Activated CD8-positive, alpha-beta T cell treated with anti-CD3 and anti-CD28 coated beads for 36 hours (primary cell): ENCODE measurements at places on chromosomes 1 and 21. TPM values are rescaled to one million over a fixed set of nuclear protein-coding genes. Genes with fewer than 3 reads are reported as not detected.

ARHGEF10L gene
- not detected for total RNA-seq

RBP7 gene
- not detected for total RNA-seq

PLPP3 gene
- total RNA-seq: not detected

KRTAP21-1 gene
- not detected for total RNA-seq

UMODL1 gene
- total RNA-seq: not detected

KLF17 gene
- total RNA-seq: not detected

- DNase-seq: no peak
Observed at GRCh38 chr1:73366734-73367413, 831.1 kb downstream of the LRRIQ3 start.

DNA sequence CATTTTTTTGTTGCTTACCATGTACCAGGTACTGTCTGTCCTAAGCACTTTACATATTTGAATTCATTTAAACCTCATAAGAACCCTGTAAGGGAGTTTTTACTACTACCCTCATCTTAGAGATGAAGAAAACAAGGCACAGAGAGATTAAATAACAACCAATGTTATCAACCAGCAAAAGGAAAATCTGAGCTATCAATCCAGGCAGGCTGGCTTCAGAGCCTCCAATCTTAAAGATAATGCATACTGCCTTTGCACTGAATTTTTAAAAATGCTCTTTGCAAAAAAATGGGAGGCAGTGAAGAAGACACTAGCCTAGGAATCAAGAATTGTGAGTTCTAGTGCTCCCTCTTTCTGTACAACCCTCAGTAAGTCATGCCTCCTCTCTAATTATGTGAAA, 18.7 kb downstream of the NDC1 start:
- DNase-seq: no peak

DNA sequence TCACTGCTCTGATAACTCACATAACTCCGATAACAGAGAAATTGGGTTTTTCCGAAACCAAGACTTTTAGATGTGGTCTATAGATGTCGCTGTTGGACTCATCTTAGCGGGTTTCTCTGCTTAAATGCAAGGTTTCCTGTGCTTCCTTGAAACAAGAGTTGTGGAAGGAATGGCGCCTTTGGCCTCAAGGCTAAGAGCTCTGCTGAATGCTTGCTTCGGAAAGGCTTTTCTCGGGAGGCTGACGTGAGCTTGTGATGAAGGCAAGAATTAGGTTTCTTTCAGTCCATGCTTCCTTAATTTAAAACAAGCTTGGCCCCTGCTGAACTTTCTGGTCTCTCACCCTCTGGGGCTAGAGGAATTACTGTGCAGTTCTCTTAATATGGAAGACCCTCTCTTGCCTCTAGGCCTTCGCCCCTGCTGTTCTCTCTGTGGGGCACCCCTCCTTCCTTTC, 113.5 kb downstream of the MAP3K21 start:
- peak; percentile 4 for DNase-seq

DNA sequence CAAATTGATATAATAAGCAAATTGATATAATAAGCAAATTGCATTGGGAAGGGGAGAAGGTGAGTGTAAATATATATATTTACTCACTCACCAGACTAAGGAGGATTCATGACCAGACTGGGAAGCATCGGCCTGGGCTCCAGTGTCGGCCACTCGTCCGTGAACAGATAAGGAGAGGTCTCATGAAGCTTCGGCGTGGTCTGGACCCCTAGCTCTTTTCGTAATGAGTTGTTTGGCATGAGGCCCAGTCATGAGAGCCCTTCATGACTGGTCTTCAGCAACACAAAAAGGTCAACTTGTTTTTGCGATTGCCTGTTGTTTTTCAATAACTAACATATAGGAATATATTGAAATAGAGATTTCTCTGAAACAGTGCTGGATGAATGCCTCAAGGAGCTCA, 222.9 kb upstream of the KCNK2 start:
- no peak for DNase-seq

DNA sequence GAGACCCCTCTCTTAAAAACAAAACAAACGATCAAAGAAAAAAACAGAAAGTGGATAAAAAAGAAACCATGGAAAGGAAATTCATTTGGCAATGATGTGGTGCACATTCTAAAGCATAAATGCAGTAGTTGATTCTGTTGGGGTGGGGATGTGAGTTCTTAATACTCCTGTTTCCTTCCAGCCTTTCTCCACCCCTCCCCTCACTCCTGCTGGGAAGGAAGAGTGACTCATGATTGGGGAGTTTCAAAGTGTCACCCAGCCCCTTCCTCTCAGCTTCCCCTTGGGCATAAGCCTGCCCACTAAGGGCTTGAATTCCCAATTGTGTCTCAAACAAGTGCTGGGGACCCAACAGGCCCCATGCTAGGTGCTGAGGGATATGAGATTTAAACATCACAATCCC, 6.7 kb upstream of the PINK1 start:
- no peak for DNase-seq

GRCh38 chr21:24955275-24955961, 651.9 kb downstream of the MRPL39 start:
- peak; percentile 8 for DNase-seq

DNA sequence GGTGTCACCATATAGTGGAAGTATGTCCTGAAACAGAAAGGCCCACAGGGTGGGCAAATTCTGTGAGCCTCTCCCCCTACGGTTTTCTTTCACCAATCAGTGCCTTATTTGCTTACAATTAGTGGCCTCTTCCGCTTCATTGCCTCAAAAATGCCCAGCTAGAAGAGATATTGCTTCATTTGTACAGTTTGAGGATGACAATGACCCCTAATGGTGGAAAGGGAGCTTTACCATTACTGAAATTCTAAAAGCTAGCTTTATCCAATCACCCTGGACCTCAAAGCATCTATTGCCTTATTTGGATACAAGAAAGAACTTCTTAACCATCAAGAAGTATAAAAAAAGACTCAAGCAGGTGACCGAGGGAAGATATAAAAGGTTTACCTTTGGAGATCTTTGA, 49.6 kb downstream of the LRRC71 start:
- DNase-seq: no peak

GRCh38 chr1:205257735-205258134, 30.0 kb downstream of the TMCC2 start:
- DNase-seq: no peak

DNA sequence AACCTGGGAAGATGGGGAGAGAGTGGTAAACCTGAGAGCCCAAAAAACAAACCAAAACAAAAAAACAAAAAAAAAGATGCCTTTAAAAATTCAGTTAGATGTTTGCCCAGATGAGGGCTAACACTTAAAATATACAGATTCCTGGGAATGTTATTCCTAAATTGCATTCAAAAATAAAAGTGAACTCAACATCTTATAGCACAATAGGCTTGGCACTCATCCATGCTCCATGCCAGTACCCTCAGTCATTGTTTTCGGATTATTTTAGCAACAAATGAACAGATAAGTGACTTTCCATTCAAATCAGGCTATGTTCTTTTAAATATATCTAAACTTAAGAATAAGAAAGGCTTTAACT, 3.7 kb downstream of the ATP1A1 start:
- no peak for DNase-seq

DNA sequence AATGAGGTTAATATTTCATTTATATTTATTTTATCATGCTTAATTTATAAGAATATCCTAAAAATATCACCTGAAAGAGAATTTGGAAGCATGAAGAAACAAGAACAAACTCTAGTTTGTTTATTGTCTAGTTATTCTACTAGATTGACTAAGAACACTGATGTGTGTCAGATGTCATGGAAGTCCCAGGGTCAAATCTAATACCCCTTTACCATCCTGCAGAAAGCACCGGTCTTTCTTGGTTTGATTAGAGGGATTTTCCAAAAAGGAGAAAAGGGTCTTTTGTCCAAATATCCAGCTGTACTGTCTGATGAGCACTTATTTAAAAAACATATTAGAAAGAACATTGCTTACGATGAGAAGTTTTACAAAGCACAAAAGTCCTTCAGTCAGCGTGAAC, 20.7 kb upstream of the CR2 start:
- no peak for DNase-seq

GRCh38 chr21:31443736-31444521, 99.9 kb upstream of the TIAM1 start:
- peak; percentile 41 for DNase-seq

DNA sequence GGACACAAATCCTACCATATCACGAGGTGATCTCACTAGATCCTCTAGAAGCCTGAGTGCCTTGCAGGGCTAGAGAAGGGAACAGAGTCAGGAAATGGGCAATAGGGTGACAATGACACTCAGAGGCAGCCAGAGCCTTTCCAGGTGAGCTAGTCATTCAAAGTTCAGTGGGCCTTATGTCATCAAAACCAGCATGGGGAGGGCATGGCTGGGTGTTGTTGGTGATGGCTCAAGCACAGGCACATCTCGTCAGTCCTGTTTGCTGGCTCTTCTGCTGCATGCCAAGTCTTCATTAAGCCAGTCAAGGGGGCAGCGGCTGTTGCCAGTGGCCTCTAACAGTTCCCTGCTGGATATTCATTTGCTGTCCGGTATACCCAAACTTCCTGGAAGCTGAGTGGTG, 99.6 kb upstream of the USP24 start:
- no peak for DNase-seq

- peak; percentile 95 for DNase-seq
Observed at GRCh38 chr1:1630191-1630964, 1.6 kb upstream of the MMP23B start.

DNA sequence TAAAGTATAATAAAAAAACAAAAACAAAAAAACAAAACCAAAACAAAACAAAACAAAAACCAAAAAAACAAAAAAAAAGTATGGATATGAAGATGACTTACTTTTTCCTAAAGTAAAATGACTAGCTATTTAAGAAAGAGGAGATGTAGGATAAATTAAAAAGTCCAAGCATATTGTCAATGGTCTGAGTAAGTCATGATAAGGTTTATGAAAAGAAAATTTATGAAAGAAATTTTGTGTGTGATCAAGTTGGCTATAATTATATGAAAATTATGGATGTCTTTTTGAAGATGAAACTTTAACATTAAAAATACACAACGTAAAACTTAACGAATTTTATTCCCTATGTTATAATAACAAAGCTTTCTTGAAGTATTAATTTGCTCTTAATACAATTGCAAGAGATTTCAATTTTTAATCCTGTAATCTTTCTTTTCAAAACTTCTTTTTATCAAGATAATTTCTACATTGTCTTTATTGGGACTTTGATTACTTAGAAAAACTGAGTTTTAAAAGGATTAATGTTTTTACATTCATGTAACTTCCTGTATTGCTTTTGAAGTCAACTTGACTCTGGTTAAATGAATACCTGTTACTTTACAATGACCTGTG, 200.9 kb upstream of the IVNS1ABP start:
- DNase-seq: no peak

- DNase-seq: no peak
Observed at GRCh38 chr1:201531551-201532425, 7.1 kb upstream of the NAV1 start.

DNA sequence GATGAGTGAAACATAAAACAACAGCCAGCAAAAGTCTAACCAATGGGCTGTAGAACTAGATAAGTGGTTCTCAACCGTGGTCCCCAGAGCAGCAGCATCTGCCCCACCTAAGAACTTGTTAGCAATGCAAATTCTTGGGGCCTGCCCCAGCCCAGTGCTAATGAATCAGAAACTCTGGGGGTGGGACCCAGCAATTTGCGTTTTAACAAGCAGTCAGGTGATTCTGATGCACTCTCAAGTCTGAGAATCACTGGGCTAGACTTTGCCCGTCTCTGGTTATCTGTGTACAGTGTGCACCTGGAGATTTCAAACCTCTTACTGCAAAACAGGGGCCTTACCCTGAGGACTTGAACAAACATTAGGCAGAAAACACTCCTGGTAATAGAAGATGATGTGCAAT, 66.5 kb downstream of the PLXNA2 start:
- DNase-seq: no peak

- no peak for DNase-seq
Observed at GRCh38 chr1:244021427-244021826, 29.7 kb upstream of the ZBTB18 start.

DNA sequence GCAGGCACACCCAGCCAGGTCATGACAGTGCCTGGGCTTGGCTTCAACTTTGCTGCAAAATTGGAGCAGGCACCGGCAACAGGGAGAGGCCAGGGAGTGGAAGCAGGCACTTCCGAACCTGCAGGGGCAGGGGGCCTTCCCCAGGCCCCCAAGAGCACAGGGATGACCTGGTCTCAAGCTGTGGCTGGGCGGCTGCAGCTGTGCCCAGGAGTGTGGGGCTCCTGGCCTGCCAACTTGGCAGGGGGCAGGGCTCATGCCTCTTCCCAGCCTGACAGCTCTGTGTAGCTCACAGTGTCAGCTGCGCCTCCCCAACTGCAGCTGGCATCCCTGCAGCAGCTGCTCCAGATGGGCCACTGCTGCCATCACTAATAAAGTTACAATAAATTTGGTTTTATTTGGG, 51.5 kb upstream of the SCYL3 start:
- DNase-seq: no peak

- DNase-seq: no peak
Observed at GRCh38 chr1:67630438-67631045, 54.5 kb upstream of the GADD45A start.

GRCh38 chr1:194076646-194077045, 890.2 kb upstream of the B3GALT2 start:
- no peak for DNase-seq

- no peak for DNase-seq
Observed at GRCh38 chr1:19445417-19446342, 39.7 kb downstream of the CAPZB start.
